ENCODE measurements at places on chromosomes 13 and 19.

DNA sequence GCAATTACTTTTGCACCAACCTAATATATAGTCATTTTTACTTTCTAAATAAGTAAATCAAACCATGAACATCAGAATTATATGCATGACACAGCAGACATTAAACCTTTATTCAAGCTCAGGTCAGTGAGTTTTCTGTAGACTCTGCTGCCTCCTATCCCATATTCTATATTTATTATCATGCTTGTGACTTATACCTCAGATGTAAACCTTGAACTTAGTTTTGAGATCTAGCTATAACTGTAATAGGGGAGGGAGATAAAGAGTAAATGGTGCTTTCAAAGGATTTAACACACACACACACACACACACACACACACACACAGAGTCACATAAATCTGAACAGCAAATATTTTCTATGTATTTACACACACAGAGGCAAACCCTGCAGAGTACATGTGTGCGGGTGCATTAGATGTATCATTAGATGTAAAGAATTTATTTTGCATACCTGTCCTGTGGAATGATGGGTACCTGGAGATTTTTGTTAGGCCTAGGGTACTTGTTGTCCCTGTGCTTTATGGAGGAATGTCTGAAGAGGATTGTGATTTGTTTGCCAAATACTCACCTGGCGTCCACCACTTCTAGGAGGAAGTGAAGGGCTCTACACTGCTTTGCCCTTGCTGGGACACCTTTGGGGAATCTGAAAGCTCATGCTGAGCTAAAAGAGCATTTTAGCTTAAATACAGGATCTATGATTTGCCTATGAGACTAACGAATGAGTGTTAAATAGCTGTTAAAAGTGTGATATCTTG lies 521.9 kb downstream of the KLF5 start:
- DNase-seq = no peak

- no peak for DNase-seq
Measured at GRCh38 chr19:46035986-46036743, 4.6 kb downstream of the IGFL4 start.

- DNase-seq = no peak
Measured at GRCh38 chr19:34409189-34410164, 5.3 kb downstream of the PDCD2L start.

DNA sequence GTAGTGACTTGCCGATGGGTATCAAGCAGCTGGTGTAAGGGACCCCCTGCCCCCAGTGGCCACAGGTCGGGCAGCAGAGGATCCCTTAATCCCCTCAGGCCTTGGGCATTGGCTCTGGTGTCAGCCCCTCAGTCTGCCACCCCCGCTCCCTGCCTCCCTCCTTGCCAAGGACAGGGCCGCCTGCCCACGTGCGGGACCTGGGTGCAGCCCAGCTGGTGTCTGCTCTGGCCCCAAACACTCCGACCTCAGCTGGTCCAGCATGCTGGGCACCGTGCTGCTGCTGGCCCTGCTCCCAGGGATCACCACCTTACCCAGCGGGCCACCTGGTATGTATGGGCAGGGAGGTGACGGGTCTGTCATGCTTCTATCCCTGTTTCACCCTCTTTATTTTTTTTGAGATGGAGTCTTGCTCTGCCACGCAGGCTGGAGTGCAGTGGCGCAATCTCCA lies at the start of gene TGFBR3L:
TGFBR3L (plus strand) TSS at position 233 of the 448 bp plus-strand sequence.
- DNase-seq = no peak

DNA sequence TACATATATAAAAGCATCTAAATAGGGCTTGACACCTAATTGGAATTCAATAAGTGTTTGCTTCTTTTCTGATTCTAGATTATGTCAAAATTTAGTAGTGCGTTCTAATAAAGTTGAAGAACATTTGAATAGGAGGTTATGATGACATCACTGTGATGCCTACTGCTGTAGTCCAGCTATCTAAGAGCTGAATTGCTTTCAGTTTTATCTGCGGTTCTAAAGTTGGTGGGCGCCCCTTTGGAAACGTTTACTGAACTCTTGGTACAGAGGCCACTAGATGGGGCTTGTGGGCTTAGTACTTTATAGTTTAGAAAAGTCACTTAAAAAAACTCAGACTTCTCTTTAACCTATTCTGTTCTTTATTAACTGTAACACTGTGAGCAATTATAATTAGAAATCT lies 776.9 kb downstream of the GPC5 start:
- no peak for DNase-seq

- no peak for DNase-seq
Measured at GRCh38 chr19:35363001-35363590, 4.8 kb downstream of the FFAR3 start.

DNA sequence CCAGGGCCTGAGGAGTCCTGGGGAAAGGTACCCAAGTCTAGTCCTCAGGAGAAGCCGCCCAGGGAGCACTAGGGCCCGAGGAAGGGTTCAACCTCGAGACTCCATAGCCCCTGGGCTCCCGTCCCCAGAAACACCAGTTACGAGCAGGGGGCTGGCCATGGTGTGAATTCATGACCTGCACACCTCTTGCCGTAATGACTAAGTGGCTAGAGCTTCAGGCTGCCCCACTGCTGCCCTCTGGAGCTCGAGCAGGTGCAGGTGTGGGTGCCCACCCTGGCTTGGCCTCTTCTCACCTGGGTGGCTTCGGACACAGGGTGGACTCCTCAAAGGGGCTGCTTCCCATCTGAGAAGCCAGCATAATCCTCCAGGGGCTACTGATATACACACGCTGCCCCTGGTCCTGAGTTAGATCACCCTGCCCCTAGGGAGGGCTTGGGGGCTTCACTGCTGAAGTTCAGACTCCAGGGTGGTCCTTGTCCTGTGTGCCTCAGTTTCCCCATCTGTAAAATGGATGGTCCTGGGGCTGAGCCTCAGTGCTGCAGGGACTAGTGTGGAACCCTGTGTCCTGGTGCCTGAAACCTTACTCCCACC lies 13.6 kb downstream of the SPC24 start:
- no peak for DNase-seq
